ENCODE measurements at places on chromosomes 1 and 21.

DNA sequence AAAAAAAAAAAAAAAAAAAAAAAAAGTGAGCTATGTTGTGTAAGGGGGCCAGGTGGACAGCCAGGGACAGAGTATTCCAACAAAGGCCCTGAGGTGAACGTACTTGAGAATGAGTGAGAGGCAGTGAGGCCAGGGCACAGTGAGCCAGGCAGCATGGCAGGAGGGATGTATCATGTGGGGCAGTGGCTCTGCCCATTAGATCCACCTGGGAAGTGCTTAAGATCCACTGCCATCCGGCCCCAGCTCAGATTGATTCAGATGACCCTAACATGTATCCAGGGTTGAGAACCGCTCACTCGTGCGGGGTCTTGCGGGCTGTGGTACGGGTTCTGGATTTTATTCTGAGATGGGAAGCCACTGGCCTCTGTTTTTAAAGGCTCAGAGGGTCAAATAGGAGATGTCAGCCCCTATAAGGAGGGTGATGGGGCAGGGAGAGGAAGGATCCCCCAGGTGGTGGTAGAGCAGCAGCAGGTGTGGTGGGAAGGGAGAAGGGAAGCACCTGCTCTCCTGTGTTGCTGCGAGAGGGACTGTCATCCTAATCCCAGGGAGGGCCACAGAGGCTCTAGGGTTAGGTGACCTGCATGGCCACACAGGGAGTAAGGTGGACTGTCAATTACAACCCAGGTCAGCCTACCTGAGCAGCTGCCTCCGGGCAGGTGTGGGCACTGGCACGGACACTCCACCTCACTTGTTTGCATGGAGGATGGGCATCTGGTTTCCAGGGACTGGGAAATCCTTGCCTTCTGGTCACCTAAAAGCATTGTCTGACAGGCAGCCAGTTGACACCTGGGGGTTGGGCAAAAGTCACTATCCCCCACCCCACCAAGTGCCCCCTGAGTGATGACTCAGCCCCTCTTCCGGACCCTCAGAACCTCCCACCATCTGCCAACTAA lies 31.6 kb downstream of the CDK18 start:
- no peak for DNase-seq

DNA sequence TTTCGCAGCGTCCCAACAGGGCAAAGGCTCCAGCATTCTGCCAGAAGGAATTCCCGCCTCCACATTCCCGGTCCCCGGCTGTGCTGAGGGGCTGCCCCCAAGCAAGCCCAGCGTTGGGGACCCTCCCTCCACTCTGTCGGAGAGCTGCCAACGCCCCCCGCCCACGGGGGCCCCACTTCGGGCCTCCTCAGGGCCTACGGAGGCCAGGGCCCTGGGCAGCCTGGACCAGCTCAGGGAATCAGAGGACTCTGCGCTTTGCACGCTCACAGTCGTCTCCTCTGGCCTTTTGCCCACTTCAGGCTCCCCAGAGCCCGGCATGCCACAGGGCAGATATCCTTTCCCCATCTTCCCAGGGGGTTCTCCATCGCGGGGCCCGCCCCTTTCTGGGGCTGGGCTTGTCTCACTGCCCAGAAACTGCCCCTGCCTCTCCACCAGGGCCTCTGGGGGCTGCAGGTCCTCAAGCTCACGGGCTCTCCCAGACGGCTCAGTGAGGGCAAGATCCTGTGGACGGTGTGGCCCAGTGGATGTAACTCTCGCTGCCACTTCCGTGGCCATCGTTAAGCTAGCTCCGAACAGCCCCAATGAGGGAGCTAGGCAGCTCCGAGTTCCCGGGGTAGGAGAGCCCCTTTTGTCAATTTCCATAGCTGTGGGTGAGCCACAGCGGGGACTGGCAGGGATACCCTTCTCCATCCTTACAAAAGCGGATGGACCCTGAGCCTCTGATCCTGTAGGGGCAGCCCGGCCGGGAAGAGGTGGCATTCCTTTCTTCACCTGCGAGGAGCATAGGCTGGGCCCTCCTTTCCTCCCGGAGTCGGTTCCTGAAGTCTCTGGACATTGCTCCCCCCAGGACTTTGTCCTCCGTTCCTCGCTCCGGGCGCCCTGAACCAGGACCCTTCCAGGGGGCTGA lies 2.8 kb downstream of the ITPKB start:
- DNase-seq = no peak

GRCh38 chr1:176638713-176639526 lies 175.9 kb downstream of the PAPPA2 start:
- no peak for DNase-seq

GRCh38 chr21:35220301-35220700 lies 171.2 kb upstream of the RUNX1 start:
- DNase-seq = no peak

- no peak for DNase-seq
These were observed 57.0 kb downstream of the SASS6 start for GRCh38 chr1:100075773-100076172.

DNA sequence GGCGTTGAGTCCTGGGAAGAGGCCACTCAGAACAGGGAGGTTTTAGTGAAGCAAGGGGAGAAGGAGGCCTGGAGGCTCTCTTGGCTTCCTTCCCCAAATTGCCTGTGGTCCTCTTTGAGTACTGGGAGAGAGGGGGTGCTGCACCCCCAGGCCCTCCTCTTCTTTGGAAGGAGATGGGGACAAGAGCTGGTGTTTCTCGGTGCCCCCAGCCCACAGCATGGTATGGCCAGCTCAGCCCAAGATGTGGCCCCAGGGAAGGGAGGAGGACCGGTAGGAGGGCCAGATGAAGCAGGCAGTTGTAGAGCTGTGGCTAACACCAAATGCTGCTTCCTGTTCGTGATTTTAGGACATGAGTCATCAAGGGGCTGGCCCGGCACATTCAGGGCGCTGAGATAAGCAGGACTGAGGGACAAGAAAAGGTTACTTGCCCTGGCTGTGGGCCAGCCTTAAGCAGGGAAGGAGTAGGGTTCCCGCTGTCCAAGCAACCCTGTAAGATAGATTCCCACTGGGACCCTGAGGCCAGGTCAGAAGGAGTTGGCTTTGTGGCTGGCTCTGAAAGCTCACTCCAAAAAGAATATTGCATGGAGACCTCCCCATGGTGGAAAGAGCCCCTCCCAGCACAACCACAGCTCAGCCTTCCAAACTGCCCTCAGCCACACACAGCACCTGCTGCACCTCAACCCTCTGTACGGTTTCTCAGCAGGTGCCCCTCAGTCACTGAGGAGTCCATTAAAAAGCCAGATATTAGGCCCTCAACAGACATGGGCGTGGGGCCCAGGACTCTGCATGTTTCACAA lies 4.9 kb upstream of the TNFRSF1B start:
- DNase-seq = no peak

DNA sequence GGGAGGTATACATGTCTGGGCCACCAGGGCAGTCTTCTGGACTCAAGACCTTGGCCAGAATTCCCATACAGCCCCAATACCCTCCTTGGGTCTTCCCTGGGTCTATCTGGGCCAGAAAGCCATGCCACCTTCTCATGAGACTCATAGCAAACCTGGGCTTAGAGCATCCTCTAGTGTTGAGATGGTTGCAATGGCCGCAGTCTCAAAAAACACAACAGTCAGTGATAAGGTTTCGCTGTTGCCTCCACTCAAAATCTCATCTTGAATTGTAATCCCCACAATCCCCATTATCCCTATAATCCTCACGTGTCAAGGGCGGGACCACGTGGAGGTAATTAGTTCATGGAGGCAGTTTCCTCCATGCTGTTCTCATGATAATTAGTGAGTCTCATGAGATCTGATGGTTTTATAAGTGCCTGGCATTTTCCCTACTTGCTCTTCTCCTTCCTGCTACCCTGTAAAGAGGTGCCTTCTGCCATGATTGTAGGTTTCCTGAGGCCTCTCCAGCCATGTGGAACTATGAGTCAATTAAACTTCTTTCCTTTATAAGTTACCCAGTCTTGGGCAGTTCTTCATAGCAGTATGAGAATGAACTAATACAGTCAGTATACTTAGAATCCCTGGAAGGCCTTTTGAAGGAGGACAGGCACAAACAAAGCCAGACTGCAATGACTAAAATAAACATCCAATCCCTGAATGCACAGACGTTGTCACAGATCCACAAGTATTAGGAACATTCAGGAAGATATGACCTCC lies 77.0 kb downstream of the CTH start:
- DNase-seq = no peak

DNA sequence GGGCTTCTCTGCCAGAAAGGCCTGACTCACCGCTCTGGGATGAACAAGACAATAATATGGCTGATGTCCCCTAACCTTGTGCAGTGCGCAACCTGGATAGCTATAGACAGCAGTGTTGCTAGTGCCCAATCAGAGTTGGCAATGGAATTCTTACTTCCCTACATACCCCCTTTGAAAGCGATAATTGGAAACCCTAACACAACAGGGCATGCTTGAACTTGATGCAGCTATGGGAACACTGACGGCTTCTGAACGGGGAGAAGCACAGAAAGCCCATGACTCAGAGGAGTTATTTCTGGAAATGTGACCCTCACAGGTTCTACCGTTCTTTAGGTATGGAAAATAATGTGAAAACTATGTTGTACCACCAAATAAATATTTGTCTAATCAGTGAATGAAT lies 200.6 kb downstream of the TRABD2B start:
- DNase-seq = no peak
